Stimulated activated CD8-positive, alpha-beta memory T cell treated with anti-CD3 and anti-CD28 coated beads, Interleukin-4, amount 100 ng/mL, for 1 hour (primary cell): ENCODE measurements at places on chromosomes 16 and 17.
A peak's percentile ranks its signal among the peaks of the same experiment; 100 is the strongest.

GRCh38 chr16:70770626-70771552 is 30.1 kb downstream of the VAC14 start:
- peak; percentile 27 for DNase-seq

DNA sequence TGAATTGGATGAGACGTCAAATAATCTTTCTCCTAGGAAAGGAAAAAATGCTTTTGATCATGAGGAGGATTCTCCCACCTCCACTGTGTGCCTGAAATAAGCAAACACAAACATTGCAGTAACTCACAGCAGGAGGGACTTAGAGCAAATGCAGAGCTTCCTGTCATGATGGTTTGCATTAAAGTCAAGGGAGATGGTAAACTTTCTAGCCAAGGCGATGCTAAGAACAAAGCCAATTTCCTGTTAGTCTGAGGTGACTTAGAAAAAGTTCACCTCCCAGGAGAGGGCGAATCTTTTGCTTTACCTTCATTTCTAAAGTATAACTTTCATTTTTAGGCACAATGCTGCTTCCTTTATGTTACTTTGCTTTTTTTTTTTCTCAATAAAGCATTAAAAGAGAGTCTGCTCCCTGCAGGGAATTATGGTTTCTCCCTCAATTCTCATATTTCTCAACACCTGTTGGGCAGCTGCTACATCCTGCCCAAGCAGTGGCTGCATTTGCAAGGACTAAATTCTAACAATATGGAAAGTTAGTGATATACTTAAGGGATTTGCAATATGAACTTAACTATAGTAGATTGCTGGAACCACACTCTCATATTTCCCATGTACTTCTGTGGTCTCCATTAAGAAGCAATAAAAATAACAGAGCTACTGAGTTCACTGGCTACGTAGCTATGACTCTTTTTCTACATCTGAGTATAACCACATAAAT is 175.6 kb downstream of the PCTP start:
- DNase-seq = no peak

GRCh38 chr16:972316-973002 is 1.7 kb upstream of the LMF1 start:
- DNase-seq = no peak

- no peak for DNase-seq
Observed at GRCh38 chr16:15597822-15598647, 44.9 kb downstream of the MARF1 start.

DNA sequence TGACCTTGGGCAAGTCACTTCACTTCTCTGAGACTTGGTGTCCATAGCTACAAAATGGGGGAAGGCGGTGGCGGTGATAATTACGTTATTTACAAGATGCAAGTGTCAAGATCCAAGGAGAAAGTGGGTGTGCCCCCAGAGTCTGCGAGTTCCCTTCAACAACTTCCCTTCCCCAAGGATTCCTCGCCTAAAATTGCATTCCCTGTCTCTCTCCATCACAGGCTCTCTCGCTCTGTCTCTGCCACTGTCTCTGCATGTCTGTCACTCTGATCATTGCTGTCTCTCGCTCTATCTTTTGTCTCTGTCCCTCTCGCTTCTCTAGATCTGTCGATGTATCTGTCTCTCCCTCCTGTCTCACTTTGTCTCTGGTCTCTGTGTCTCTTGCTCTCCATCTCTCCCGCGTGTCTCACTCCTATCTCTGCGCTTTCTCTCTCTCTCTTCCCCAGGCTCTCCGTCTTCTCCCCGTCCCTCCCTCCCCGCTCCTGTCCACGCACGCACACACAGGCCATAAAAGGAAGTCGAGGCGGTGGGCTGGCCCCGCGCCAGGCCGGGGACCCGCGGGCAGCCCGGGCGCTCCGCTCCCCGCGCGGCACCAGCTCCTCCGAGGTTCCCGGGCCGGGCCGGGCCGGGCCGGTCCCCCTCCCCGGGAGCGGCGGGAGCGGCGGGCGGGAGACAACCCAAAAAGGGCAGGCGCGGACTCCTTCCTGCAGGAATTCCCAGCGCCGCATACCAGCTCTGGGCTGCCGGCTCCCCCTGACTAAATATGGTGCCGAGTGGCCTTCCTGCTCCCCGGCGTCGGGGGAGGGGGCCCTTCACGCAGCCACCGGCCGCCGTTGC is 1.1 kb upstream of the MYH11 start:
- no peak for DNase-seq

GRCh38 chr17:79011451-79012147 is 2.0 kb upstream of the CANT1 start:
- DNase-seq = no peak

GRCh38 chr16:56450275-56450985 is 702 bp downstream of the NUDT21 start:
- no peak for DNase-seq

GRCh38 chr17:18005496-18005895 is 32.8 kb downstream of the DRC3 start:
- no peak for DNase-seq

GRCh38 chr17:17066021-17066420 is 23.8 kb downstream of the MPRIP start:
- DNase-seq = no peak

DNA sequence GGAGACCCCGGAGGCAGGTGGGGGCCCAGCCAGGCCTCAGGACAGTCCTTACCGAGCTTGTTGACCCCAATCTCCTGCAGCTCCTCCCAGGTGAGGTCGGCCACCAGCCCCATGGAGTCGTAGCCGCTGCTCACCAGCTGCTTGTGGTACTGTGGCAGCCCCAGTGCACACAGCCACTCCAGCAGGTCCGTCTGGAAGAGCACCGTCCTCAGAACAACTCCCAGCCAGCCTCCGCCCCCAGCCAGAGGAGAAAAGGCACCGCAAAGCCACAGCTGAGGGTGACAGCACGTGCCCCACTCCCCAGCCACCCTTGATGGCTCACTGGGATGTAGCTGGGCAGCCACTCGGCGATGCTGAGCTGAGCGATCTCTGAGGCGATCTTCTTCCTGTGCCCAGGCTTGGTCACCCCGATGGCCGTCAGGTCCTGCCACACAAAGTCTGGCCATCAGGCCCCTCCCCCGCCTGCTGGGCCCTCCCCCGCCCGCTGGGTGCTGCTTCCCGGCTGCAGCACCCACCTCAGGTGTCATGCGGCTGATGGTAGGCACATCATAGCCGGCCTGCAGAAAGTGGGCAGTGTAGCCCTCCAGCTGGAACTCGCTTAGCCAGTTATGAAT is 11.9 kb downstream of the CASKIN2 start:
- no peak for DNase-seq

DNA sequence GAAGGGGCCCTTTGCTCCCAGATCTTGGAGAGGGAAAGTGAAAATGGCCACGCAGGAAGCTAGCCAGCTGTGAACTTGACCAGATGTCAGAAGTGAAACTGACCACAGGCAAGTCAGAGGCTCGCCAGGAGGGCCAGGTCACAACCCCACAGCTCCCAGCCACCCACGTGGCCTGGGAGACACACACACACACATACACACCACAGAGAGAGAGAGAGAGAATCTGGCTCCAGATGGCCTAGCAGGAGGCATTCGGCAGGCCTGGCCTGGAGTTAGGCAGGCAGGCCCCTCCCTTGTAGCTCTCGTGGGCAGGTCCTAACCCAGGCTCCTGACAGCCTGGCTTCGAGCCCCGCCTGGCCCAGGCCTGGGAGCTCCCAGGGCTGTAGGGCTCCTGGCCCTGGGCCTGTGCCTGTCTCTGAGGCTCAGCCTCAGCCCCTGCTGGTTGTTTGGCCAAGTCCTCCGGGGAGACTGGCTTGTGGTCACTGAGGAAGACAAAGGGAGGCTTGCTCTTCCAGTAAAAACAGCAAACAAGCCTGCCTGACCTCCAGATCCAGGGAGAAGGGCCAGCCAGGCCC is 20.2 kb downstream of the NGFR start:
- DNase-seq = no peak

GRCh38 chr16:87342504-87342903 is 25.3 kb upstream of the C16orf95 start:
- no peak for DNase-seq

GRCh38 chr16:10571354-10571753 is 9.0 kb downstream of the EMP2 start:
- DNase-seq = no peak

- DNase-seq = no peak
Observed at GRCh38 chr17:63984236-63984635, 11.5 kb upstream of the SCN4A start.

- no peak for DNase-seq
Observed at GRCh38 chr16:85537795-85538401, 75.2 kb upstream of the GSE1 start.

- DNase-seq = no peak
Observed at GRCh38 chr17:55289106-55289446, 24.3 kb downstream of the HLF start.

DNA sequence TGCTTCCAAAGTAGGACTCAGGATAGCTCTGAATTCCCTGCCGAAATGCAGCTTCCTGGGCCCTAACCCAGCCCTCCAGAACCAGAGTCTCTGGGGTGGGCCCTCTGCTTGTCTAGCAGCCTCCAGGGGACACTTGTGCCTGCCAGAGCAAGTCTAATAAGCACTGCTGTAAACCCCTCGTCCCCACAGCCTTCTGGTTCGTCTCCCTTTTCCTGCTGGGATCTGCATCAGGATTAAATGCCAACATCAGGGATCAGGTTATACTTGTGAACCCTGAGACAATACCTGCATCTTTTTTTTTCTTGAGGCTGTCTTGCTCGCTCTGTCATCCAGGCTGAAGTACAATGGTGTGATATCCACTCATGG is 282.0 kb downstream of the SEC14L1 start:
- no peak for DNase-seq

GRCh38 chr17:76432004-76432403 is 20.9 kb downstream of the UBE2O start:
- no peak for DNase-seq

DNA sequence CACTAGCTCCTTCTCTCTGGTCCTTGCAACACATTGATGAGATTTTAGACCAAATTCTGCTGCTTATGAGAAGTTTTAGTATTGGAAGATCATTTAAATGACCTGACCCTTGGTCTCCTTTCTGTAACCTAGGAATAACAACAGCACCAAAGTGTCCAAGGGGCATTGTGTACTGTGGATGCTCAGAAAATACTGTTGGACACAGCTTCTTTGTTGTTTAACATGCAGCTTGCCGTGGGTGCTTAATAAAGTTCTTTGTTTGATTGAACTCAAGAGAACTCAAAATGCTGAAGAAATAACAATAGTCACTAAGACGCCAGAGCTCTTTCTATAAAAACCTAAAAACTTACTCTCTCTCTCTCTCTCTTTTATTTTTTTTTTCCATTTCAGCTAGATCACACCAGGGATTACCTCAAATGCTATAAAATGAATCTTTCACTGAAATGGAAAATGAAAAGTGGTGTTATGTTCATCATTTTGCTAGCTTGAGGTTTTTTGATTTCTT is 548.9 kb upstream of the CDH8 start:
- no peak for DNase-seq
